Heart right ventricle (tissue), 16 donors: ENCODE measurements at places on chromosomes 4 and X. TPM values are rescaled to one million over a fixed set of nuclear protein-coding genes. Genes with fewer than 3 reads are reported as not detected.
A peak's percentile ranks its signal among the peaks of the same experiment; 100 is the strongest.

- no peak for DNase-seq
Measured at GRCh38 chrX:154092371-154092770, 5.1 kb downstream of the MECP2 start.

DNA sequence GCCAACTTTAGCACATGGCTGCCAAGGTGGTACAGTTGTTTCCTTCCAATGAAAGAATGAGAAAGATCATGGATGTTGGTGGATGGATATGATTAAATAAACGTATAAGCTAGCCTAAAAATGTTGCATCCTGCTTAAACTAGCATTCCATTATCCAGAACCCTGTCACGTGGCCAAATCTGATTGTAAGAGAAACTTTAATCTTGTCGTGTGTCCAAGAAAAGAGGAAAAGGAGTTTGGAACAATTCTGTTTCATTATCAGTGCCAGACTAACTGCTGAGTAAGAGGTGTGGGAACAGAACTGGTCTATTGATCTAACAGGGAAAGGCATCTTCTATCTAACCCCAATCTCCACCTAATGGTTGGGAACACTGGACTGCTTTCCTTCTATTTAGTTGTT is 325.2 kb upstream of the BMP3 start:
- no peak for DNase-seq

CYLC1 gene
- not detected for total RNA-seq

- no peak for DNase-seq
Measured at GRCh38 chr4:31134720-31135119, 414.6 kb downstream of the PCDH7 start.

CYP4V2 gene
- 18.7 TPM for total RNA-seq

GRPR gene
- 0.19 TPM for total RNA-seq

- no peak for DNase-seq
Measured at GRCh38 chrX:31092970-31093638, 21.3 kb upstream of the FTHL17 start.

- no peak for DNase-seq
Measured at GRCh38 chr4:171817026-171817425, 3.8 kb downstream of the GALNTL6 start.

GRCh38 chr4:1193206-1194009 is 21.0 kb upstream of the SPON2 start:
- peak; percentile 21 for DNase-seq
